ENCODE measurements at places on chromosomes 7 and 10. TPM values are rescaled to one million over a fixed set of nuclear protein-coding genes. Genes with fewer than 3 reads are reported as not detected.
A peak's percentile ranks its signal among the peaks of the same experiment; 100 is the strongest.

DNA sequence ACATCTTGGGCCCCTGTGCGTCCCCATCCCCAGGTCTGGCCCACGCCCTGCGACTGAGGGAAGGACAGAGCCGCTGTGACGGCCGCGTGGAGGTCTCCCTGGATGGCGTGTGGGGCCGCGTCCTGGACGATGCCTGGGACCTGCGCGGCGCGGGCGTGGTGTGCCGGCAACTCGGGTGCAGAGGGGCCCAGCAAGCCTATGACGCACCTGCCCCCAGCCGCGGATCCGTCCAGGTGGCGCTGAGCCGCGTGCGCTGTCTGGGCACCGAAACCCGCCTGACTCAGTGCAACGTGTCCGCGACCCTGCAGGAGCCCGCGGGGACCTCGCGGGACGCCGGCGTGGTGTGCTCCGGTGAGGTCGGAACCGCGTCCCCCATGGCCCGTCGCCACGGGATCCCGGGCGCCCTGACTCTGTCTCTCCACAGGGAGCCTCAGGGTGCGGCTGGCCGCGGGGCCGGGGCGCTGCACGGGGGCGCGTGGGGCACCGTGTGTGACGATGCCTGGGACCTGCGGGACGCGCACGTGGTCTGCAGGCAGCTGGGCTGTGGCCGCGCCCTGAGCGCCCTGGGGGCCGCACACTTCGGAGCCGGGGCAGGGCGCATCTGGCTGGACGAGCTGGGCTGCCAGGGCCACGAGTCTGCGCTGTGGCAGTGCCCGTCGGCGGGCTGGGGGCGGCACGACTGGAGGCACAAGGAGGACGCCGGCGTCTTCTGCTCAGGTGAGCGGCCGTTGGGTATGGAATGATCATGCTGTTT lies 5.9 kb downstream of the SCART1 start:
- DNase-seq: peak; percentile 49
- H3K27ac ChIP-seq: no peak overlapping the region
- H3K27me3 ChIP-seq: no peaks in the 10 kb centered on the region
- H3K4me1 ChIP-seq: no peaks in the 10 kb centered on the region
- no peak overlapping the region for H3K4me3 ChIP-seq
- no peaks in the 10 kb centered on the region for H3K36me3 ChIP-seq

DNA sequence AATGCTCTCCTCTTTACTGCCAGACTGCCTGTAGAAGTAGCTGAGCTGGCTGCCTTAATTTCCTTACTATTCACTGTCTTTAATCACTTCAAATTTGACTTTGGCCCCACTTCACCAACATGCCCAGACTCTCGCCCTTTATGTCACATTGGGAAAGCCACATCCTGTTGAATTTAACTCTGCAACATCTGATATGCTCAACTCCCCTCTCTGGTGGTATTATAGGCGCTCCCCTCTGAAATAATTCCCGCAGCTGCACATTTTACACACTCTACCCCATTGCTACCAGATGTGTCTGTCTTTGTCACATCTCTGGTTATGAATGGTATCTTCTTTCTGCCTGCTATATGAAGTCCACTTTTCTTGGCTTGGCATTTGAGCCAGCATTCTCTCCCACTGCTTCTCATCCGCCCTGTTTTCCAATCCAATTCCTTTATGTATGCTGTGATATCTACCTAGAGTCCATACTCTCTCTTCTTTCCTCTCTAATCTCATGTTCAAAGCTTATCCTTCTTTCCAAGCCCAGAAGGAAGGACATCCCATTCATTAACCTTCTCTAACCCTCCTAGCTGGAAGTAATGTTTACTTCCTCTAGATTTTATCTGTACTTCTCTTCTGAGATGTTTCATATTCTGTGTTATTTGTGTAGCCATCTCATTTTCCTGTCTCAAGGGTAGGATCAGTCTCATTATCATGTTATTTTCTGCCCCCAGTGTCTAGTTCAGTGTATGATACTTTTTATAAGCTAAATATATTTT lies 134.5 kb downstream of the ST7 start:
- no peaks in the 10 kb centered on the region for H3K27me3 ChIP-seq
- no peak overlapping the region for H3K27ac ChIP-seq
- no peak overlapping the region for H3K4me3 ChIP-seq
- no peaks in the 10 kb centered on the region for H3K36me3 ChIP-seq

- no peak for DNase-seq
- H3K4me3 ChIP-seq: peak overlapping the region; percentile 46
- H3K36me3 ChIP-seq: no peaks in the 10 kb centered on the region
- H3K27me3 ChIP-seq: no peaks in the 10 kb centered on the region
Measured at GRCh38 chr10:43228783-43229207, 38.1 kb downstream of the RASGEF1A start.

- no peaks in the 10 kb centered on the region for H3K36me3 ChIP-seq
- DNase-seq: no peak
- no peak overlapping the region for H3K27ac ChIP-seq
- H3K4me1 ChIP-seq: no peaks in the 10 kb centered on the region
- no peak overlapping the region for H3K4me3 ChIP-seq
Measured at GRCh38 chr10:5958675-5959074, 18.7 kb downstream of the IL15RA start.

- H3K27ac ChIP-seq: no peak overlapping the region
- peaks cover 19% of the 10 kb centered on the region for H3K36me3 ChIP-seq
- DNase-seq: no peak
- H3K4me3 ChIP-seq: no peak overlapping the region
Measured at GRCh38 chr7:5662828-5663227, 118.6 kb downstream of the RNF216 start.

DNA sequence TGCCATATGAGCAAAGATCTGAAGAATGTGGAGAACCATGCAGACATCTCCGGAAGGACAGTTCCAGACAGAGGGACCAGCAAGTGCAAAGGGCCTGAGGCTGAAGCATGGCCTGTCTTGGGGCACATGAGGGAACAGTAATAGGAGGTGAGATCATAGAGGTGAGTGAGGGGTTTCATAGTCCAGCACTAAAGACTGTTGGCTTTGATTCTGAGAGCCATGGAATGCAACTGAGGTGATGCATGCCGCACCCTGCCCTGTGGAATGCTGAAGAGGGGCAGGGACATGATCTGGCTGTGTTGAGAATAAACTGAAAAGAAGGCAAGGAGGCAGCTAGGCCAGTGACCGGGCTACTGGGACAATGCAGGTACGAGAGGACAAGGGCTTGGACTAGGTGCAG lies 253.1 kb upstream of the KLF14 start:
- H3K27me3 ChIP-seq: no peaks in the 10 kb centered on the region
- H3K4me1 ChIP-seq: peaks cover 92% of the 10 kb centered on the region
- no peak for DNase-seq
- no peak overlapping the region for H3K4me3 ChIP-seq
- H3K27ac ChIP-seq: no peak overlapping the region

GRCh38 chr7:7323921-7324320 lies 141.6 kb downstream of the C1GALT1 start:
- no peaks in the 10 kb centered on the region for H3K36me3 ChIP-seq
- no peaks in the 10 kb centered on the region for H3K27me3 ChIP-seq
- no peak overlapping the region for H3K27ac ChIP-seq
- H3K4me1 ChIP-seq: no peaks in the 10 kb centered on the region

DNA sequence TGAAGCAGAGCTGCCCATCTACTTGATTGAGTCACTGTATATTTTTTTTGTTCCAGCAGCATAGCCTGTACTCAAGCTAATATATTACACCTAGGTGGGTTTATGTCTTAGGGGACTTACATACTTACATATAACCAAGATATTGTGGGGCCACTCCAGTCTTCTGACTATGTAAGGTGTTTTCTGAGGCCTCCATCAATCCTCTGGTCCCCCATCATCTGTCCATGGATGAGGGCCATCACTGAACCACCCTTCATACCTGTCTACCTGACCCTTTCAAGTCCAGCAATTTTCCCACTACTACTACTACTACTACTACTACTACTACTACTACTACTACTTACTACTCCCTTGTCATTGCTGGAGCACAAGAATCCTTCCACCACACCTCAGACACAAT lies 3.2 kb upstream of the FAM241B start:
- no peak overlapping the region for H3K4me3 ChIP-seq
- no peak overlapping the region for H3K27ac ChIP-seq
- H3K27me3 ChIP-seq: no peaks in the 10 kb centered on the region
- H3K36me3 ChIP-seq: no peaks in the 10 kb centered on the region

GRCh38 chr7:34837316-34837715 lies 179.3 kb downstream of the NPSR1 start:
- H3K27ac ChIP-seq: no peak overlapping the region
- H3K36me3 ChIP-seq: no peaks in the 10 kb centered on the region
- no peak for DNase-seq
- H3K4me1 ChIP-seq: no peaks in the 10 kb centered on the region

DNA sequence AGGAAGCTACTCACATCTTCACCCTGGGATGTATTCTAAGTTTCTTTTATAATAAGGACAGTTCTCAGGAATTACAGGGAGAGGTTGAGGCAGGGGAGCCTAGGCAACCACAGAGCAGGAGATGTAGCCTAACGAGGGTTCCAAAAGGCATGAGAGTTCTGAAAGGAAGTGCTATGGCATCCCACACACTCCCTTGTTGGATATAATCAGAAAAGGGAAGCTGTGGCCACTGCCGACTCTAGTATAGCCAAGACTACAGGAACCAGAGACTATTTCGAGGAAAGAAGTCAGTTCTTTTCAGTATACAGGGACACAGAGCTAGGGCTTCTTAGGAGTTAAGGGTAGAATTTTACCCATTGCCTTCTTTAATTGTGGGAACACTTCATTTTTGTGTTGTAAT lies 11.0 kb downstream of the PRR15 start:
- no peak for DNase-seq
- H3K36me3 ChIP-seq: no peaks in the 10 kb centered on the region
- no peak overlapping the region for H3K27ac ChIP-seq
- H3K4me3 ChIP-seq: no peak overlapping the region
- no peaks in the 10 kb centered on the region for H3K27me3 ChIP-seq

DNA sequence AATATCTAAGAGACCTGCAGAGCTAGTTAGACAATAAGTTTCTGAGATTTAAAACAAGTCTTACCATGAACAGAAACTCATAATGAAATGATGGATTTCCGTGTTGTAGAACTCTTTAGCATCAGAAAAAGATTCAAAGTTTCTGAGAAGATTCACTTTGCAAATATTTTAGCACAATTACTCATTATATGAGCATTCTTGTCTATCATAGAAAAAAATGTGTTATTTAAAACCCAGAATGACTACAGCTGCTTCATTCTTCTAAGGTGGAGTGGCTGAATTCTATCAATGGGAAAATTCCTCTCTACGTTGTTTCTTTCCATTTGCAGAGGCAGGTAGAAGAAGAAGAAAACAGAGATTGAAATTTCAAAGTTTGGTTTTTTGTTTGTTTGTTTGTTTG lies 21.0 kb upstream of the RALA start:
- no peak overlapping the region for H3K4me3 ChIP-seq
- H3K27ac ChIP-seq: no peak overlapping the region
- H3K4me1 ChIP-seq: no peaks in the 10 kb centered on the region
- DNase-seq: no peak
- no peaks in the 10 kb centered on the region for H3K27me3 ChIP-seq

GRCh38 chr10:1410469-1411395 lies 326.6 kb downstream of the ADARB2 start:
- no peaks in the 10 kb centered on the region for H3K36me3 ChIP-seq
- no peak overlapping the region for H3K4me3 ChIP-seq
- no peaks in the 10 kb centered on the region for H3K4me1 ChIP-seq
- no peaks in the 10 kb centered on the region for H3K27me3 ChIP-seq
- H3K27ac ChIP-seq: no peak overlapping the region
- DNase-seq: peak; percentile 49

DNA sequence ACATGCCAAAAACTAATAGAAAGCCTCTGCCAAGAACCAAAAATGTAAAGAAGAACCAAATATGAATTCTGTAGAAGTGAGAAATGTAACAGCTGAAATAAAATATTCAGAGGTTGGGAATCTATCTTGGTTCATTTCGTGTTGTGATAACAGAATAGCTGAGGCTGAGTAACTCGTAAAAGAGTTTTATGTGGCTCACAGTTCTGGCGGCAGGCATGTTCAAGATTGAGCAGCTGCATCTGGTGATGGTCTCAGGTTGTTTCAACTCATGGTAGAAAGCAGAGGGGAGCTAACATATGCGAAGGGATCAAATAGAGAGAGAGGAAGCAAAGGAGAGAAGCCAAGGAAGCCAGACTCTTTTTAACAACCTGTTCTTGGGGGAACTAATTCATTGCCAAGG lies 717.2 kb downstream of the TNS3 start:
- H3K27me3 ChIP-seq: no peaks in the 10 kb centered on the region
- no peak overlapping the region for H3K27ac ChIP-seq
- no peaks in the 10 kb centered on the region for H3K4me1 ChIP-seq
- no peak for DNase-seq

DNA sequence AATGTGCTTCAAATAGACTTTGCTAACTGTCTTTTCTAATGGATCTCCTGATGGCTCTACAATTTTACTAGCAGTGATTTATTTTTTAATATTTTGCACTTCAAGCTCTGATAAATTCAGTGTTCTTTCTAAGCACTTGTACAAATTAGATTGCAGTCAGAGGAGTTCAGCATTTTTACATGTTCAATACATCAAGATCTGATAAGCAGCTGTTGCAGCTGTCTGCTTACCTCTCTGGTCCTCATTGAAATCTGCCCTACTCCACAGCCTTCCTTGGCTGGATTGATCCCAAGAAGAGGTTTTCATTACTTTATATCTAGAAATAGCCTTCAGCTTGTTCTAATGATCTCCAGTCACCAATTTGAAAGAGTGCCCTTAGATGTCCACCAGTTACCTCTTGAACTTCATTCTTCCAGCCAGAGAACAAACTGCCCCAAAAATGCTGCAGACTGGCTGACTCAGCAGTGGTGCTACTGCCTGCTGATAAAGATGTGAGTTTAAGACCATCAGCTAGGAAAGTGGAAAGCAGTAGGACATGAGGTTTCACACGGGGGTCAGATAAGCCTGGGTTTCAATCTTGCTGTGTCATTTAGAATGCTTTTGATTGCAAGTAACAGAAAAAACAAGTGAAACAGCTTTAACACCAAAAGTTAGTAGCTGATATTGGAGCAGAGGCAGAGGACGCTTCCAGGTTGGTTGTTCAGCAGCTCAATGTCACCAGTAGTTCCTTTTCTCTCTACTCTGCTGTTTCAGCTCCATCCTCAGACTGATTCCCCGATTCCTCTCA lies 350.9 kb upstream of the NPVF start:
- no peaks in the 10 kb centered on the region for H3K4me1 ChIP-seq
- H3K36me3 ChIP-seq: no peaks in the 10 kb centered on the region
- no peaks in the 10 kb centered on the region for H3K27me3 ChIP-seq

RASA4B gene
- total RNA-seq: 4.3 TPM

TMEM213 gene
- total RNA-seq: not detected

HOXA6 gene
- not detected for total RNA-seq

RNF148 gene
- 0.74 TPM for total RNA-seq

ALOX5 gene
- total RNA-seq: 16.0 TPM

OR2A42 gene
- 0.39 TPM for total RNA-seq

SLC26A4 gene
- 0.51 TPM for total RNA-seq

FAM241B gene
- 3.5 TPM for total RNA-seq

ADRB1 gene
- 32.8 TPM for total RNA-seq

Measured in right atrium auricular region (tissue), 2 donors.